ENCODE measurements at places on chromosomes 7 and 10. TPM values are rescaled to one million over a fixed set of nuclear protein-coding genes. Genes with fewer than 3 reads are reported as not detected.

FGFBP3 gene
- under 0.01 TPM for total RNA-seq

CUZD1 gene
- 0.56 TPM for total RNA-seq

AUTS2 gene
- total RNA-seq, result 1.4 TPM

PLXNA4 gene
- under 0.01 TPM for total RNA-seq

PRKAR2B gene
- total RNA-seq, result 8.1 TPM

VGF gene
- total RNA-seq, result 0.18 TPM

Measured in IMR-90 (cell line).